ACHN (cell line): ENCODE measurements at places on chromosomes 2 and 18.

DNA sequence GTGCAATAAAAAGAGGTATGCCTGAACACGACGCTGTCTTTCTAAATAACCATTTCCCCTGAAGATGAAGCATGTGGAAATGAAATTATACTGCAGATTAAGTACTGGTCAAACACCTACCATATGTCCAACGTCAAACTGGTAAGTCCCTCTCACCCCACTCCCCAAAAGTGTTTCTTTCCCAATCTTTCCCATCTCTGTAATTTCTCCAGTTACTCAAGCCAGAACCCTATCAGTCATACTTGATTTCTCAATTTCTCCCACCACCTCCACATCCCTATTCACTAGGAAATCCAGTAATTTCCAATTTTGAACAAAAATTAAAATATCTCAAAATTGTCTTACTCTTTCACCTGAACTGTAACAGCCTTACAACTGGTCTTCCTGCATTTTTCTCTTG is 29.2 kb downstream of the HDHD2 start:
- DNase-seq, result no peak

DNA sequence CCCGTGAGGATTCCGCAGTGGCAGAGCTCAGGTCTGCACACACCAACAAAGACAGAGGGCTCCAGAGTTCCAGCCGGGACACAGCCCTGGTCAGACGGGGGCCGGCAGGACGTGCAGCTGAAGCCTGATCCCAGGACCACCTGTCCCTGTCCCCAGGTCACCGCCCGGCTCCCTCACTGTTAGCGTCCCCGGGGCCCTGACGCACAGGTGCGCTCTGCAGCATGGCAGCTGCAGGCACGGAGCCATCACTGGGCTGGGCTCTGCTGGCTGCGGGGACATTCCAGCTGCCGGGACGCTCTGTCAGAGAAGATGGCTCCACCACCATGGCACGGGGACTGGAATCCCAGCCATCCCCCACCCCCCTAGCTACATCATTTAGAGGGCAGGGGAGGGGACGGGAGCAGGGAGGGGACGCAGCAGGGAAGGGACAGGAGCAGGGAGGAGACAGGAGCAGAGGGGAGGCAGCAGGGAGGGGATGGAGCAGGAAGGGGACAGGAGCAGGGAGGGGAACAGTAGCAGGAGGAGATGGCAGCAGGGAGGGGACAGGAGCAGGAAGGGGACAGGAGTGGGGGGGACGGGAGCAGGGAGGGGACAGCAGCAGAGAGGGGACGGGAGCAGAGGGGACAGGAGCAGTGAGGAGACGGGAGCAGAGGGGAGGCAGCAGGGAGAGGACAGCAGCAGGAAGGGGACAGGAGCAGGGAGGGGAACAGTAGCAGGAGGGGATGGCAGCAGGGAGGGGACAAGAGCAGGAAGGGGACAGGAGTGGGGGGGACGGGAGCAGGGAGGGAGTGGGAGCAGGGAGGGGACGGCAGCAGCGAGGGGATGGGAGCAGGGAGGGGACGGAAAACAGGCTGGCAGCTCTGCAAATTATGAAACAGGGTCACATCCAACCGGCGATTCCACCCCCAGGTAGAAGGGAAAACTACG is 39.8 kb downstream of the SLC66A2 start:
- no peak for DNase-seq

GRCh38 chr18:8529609-8530008 is 79.6 kb upstream of the RAB12 start:
- no peak for DNase-seq

DNA sequence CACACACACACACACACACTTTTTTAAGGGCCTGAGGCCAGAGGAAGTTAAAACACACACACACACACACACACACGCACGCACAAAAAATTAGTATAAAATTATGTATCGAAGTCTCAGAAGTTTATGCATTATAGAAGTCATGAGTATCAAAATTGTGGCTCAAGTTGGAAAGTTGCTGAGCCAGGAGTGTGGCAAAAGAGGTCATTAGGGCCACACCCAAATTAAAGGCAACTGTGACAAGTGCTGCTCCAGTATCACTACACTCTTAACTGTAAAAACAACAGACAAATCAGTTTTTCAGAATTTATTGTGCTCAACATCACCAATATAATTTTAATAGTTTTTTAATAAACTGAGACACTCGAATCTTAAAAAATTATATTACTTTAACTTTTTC is 36.9 kb downstream of the YWHAQ start:
- no peak for DNase-seq

DNA sequence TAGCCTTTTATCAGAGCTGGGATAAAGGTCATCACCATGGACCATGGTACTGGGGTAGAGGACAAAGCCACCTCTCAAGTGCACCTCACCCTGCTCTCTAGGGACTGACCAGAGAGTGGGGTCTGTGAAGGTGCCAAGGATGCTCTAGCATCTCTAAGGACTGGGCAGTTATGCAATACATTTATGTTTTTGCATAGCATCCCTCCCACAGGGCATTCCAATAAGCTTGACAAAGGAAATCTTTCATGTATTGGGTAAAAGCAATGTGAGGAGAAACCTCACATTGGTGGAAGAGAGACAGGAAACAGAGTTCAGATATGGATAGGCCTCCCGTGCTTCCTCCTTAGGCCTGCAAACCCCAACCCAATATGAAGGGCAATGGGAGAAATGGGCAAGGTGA is 31.6 kb downstream of the STK39 start:
- no peak for DNase-seq

- no peak for DNase-seq
Observed at GRCh38 chr2:216039918-216040317, 26.6 kb upstream of the MREG start.

DNA sequence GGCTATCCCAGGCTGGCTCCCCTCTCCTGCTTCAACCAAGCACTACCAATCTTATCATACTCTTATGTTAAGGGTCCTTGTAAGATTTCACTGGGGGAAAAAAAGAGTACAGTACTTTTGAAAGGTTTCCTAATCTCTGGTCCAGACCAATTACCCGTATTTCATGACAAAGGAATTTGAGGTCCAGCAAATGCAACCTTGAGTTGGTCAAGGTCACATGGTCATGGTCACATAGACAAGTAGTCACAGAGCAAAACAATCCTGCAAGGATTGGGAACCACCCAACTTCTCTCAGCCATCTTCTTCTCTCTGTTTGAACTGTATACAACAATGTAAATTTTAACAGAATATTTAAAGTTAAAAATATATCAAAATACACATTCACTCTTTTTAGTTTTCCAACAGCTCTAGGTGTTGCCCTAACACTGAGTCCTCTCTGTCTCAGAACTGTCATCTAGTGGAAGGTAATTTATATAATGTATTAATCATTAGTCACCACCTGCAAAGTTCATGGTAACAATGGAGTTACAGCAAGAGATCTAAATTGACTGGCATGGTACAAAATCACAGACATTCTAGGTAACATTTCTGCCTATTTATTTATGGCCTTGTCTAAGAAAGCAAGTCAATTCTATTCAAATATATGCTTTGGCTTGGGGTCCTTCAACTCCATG is 21.5 kb downstream of the DTNB start:
- DNase-seq, result no peak

GRCh38 chr18:65322895-65323294 is 427.9 kb upstream of the CDH7 start:
- DNase-seq, result no peak

GRCh38 chr18:495017-495416 is 5.5 kb downstream of the COLEC12 start:
- DNase-seq, result no peak

GRCh38 chr2:45982096-45982495 is 315.1 kb upstream of the EPAS1 start:
- no peak for DNase-seq

DNA sequence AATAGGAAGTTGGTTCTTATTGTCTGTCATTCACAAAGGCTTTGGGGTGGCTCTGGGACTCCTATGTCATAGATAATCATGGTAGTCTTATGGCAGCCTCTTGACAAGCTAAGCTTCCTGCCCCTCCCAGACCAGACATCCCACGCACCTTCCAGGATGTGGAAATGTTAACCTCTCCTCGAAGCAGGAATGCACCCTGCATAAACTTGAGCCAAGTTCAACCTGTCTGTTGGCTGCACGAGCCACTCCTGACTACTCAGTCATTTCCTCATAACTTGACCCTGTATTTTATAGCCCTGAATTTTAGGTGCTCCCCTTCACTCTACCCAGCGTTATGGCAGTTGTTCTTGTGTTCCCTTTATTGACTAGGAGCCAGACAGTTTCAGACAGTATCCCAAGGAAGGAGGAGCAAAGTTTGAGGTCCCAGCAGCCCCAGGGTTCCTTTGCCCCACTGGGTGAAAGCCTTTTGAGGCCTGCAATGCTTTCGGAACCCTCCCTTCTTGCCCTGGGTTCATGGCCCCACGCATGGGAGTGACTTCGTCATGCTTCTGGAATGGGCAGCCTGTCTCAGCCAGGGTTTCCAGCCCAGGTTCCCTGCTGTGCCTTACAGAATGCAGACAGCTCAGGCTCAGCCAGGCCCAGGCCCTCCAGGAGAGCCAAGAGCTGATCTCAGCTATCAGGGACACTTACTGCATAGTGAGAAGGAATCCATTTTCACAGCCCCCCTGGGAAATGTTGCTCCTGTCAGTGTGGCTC is 15.6 kb upstream of the INO80C start:
- no peak for DNase-seq

DNA sequence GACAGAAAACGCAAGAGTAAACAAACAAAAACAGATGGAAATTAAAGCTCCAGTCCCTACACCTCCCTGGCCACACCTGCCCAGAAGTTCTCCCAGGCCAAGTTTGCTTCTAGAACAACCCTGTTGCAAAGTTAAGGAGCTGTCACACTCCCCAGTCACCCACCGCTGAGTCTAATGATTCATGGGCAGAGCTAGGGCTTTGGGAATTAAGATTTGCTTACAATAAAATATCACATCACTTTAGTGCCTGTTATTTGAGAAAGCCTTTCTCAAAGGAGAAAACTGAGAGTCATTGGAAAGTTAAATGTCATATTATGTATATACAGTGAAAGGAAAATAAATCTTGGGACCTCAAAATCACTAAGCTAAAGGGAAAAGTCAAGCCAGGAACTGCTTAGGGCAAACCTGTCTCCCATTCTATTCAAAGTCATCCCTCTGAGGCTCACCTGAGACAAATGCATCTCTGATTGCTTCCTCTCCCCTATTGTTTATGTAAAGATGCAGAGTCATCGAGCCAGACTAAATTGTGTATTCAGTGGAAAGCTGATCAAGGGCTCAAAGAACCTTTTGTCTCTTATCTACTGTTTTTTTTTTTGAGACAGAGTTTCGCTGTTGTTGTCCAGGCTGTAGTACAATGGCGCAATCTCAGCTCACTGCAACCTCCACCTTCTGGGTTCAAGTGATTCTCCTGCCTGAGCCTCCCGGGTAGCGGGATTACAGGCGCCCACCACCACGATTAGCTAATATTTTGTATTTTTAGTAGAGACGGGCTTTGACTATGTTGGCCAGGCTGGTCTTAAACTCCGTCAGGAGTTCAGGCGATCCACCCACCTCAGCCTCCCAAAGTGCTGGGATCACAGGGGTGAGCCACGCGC is 2.8 kb downstream of the CRYGB start:
- DNase-seq, result no peak

GRCh38 chr2:168208652-168209051 is 38.7 kb downstream of the STK39 start:
- DNase-seq, result no peak

DNA sequence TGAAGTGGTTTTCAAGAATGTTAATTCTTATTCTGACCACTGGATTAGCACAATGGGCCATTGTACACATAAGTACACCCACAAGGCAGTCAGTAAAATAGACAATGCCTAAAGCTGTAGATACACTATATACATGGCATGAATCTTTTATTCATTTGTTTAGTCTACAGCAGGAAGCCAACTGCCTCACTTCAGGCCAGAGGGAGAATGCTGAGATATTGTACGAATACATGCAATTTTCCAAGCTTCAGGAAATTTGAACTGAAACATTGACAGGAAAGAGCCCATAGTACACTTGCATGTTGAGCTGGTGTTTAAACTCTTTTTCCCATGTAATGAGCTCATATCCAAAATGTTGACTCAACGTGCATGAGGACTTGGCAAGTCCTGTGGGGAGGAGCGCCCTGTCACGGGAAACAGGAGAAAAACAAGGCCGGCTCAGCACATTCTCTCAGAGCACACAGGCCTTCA is 111.6 kb upstream of the CYP1B1 start:
- no peak for DNase-seq

DNA sequence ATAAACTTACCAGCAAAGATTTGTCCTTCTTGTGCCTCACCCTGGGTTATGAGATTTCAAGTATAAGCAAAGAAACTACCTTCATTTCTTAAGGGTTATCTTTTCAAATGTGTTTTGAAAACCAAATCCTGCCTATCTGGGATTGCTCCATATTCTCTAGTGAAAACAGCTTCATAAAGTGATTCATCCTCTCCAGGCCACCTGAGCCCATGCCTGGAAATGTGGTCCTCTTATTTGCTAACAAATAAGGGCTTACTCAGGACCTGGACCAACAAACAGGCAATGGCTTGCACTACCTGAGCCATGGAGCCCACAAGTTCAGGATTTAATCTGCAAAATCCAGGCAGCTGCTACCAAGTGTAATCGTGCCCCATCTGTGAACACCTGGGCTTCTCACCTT is 234.4 kb upstream of the RBBP8 start:
- no peak for DNase-seq

GRCh38 chr2:187956906-187957534 is 334.7 kb upstream of the GULP1 start:
- DNase-seq, result no peak

DNA sequence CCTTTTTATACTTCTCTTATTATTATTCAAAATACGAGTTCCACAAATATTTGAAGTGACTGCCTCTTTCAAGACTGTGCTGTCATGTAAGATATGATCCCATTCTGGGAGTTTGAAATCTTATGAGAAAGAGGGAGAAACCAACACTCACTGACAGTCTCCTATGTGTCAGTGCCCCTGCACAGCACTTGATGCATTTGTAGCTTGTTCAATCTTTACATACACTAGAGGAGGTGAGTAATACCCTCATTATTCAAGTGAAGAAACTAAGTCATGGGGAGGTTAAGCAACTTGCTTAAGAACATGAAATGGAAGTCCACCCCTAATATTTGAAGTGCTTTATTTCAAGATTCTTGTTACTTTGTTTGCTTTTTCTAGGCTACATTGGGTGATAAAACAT is 459.5 kb upstream of the FANCL start:
- no peak for DNase-seq

- DNase-seq, result no peak
Observed at GRCh38 chr2:128444121-128444771, 125.6 kb upstream of the HS6ST1 start.

GRCh38 chr2:43777306-43777926 is 3.6 kb downstream of the DYNC2LI1 start:
- DNase-seq, result no peak
